ENCODE measurements at places on chromosomes 11 and 22.

DNA sequence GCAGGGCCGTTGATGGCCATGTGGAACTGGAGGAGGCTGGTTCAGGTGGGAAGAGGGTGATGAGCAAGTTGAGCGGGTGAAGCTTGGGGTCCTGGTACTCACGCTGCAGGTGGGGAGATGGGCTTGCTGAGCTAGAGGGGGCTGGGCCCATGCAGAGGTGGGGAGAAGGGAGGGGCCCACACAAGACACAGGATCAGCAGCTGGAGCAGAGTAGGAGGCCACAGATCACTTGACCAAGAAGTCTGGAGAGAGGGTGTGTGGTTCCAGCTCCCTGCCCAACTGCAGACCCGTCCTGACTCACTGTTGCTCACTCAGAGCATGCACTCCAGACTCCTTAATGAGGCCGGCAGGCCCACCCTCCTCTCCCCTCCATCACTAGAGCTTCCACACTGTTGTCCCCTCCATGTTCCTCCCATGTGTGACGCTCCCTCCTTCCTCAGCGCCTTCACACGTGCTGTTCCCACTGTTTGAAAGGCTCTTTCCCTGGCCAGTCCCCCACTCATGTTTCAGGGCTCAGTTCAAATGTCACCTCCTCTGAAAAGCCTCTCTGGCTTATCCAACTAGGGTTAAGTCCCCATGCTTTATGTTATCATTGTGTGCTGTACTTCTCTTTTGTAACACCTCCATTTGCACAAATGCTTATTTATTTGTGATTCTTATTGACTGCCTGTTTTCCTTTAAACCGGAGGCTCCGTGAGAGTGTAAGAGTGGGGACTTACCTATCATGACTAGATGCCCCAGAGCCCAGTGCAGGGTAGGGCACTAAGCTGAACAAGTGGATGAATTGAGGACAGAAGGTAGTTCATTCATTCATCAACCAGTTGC lies 2.3 kb downstream of the CCDC86 start:
- DNase-seq = no peak

- DNase-seq = peak; percentile 79
Observed at GRCh38 chr22:30314915-30315314, 11.8 kb downstream of the TBC1D10A start.

DNA sequence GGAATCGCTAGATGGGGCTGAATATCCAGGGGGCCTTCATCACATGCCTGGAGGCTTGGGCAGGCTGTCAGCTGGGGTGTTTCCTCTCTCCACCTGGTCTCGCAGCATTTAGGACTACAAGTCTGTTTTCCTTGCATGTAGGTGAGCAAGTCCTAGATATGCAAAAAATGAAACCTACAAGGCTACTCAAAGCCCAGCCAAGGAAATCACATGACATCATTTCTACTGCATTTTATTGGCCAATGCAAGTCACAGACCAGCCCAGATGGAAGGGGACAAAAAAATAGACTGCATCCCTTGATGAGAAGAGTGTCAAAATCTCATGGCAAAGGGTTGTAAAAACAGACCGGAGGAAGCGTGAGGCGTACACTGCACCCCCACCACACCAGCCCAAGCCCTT lies 9.6 kb upstream of the APOBEC3B start:
- no peak for DNase-seq

DNA sequence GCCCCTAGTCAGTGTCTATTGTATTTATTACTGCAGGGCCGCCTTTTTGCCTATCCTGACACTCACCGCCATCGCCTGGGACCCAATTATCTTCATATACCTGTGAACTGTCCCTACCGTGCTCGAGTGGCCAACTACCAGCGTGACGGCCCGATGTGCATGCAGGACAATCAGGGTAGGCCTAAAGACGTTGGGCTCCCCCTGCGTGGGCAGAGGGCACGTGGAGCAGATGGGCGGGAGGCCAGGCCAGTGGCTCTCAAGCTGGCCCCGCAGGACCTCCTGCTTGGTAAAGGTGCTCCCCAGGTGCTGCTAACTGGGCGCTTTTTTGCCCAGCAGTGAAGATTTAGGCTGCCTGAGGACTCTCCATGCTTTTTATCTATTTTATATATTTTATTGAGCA lies 22.5 kb downstream of the CAT start:
- DNase-seq = no peak

GRCh38 chr11:61042537-61042936 lies 59.8 kb upstream of the CD5 start:
- no peak for DNase-seq

DNA sequence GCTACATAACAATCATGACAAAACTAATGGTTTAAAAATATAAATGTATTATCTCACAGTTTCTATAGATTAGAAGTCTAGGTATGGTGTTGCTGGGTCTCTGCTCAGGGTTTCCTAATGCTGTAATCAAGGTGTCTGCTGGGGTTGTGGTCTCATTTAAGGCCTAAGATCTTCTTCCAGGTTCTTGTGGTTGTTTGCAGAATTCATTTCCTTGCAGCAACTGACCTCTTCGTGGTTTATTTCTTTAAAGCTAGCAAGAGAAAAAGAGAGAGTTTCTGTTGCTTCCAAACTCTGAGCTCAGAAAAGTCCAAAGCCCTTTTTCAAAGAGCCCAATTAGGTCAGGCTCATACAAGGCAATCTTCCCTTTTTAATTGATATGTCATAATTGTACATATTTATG lies 452.7 kb upstream of the CCDC179 start:
- DNase-seq = no peak

DNA sequence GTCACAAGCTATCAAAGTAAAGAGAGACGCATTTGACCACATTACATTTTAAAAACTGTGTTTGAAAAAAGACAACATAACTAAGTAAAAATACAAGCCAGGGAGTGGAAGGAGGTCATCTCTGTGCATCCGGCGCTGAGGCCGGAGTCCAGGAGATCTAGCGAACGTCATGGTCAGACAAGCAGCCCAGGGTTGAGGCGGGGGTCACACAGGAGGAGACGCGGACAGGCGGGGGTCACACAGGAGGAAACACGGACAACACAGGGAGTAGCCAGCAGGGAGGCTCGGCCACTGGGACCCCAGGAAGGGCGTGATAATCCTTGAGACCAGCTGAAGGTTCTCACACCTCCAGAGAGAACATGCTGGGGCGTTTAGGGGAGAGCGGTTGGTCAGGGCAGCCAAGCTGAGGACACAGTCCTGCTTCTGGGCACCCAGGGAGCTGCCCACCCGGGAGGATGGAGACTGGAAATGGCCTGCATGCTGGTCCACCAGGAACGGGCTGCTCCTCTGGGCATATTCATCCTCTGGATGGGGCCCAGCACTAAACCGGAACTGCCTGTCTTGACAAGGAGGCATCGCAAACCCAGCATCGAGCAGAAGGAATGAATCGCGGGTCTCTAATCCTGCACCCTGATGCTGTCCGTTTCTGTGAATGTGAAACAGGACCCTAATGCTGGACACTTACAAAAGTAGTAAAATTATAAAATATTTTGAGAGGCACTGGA lies 40.9 kb upstream of the MUC5AC start:
- DNase-seq = no peak

DNA sequence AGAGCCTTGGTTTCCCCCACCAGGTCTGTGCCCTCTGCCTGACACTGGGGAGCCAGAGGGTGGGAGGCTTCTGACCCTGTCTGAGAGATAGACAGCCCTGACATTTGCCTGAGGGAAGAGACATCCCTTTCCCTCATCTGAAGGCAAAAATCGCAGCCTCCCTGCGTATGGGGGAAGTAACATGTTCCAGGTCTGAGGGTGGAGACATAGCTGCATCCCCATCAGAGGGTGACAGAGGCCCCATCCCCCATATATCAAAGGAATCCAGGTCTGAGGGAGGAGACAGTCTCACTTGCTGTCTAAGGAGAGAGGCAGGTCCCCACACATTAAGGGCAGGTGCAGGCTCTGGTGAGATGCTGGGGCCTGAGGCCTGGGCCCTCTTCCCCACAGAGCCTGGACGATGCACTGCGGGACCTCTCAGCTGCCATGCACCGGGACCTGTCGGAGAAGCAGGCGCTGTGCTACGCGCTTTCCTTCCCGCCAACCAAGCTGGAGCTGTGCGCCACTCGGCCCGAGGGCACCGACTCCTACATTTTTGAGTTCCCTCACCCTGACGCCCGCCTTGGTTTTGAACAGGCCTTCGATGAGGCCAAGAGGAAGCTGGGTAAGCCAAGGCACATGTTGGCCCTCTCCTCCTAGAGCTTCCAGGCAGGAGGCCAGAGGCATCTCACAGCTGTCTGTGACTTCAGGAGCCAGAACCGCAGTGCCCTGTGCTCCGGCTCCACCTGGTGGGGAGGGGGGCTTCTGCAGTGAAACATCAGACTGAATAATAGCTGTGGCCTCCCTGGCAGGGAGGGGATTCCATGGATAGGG lies 16.1 kb upstream of the RELT start:
- peak; percentile 76 for DNase-seq

- no peak for DNase-seq
Observed at GRCh38 chr11:129209891-129210830, 18.0 kb upstream of the ARHGAP32 start.

- DNase-seq = no peak
Observed at GRCh38 chr11:10632483-10632882, 61.1 kb downstream of the IRAG1 start.

GRCh38 chr11:75583718-75584658 lies 21.9 kb downstream of the SERPINH1 start:
- DNase-seq = no peak

- no peak for DNase-seq
Observed at GRCh38 chr11:130613396-130613795, 165.0 kb downstream of the ADAMTS15 start.

DNA sequence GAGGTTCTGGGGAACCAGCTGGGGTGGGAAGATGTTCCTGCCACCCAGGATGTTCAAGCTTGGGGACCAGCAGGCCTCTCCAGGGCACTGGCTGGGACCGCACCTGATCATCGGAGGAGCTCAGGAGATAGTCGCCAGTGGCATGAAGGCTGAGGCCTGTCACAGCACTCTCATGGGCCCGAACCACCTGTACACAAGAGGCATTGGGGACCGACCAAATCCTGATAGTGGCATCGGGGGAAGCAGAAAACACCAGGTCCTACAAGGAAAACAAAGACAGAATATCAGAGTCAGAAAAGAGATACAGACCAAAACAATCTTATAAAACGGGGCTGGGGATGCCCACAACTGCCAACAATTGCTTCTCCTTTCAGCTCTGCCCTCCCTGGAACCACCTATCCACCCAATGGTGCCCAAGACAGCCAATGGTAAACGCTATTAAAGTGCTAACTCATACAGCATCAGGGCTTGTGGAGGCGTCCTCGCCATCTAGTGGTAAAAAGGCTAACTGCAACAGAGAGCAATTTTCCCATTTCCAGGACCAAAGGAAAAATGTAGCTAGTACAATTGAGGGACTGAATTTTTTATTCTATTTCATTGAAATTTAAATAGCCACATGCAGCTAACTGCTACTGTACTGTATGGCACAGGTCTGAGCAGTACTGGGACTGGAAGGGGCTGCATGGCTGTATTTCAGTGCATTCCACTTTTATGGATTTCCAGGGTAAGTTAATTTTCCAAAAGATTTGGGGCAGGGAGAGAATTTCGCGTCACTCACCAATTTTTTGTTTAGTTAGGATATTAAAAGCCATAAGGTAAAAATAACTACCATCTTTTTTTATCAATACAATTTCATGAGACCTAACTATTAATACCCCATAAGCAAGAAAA lies 7.1 kb downstream of the PRPF19 start:
- DNase-seq = peak; percentile 81

DNA sequence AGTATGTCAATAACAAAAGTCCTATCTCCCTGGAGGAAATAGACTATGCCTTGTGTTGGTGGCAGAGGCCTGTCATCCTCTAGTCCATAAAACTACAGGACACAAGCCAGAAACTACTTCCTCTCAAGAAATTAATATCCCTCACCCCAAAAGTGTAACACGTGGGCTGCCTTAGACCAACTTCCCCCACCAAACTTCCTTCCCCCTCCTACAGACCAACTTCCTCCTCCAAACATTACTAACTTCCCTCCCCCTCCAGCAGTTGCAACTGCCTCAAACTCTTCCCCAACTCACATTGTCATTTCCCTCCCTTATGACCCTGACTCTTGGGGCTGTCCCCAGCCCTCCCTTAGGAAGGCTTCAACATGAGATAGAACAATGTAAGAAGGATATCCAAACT lies 6.3 kb downstream of the OR52K2 start:
- DNase-seq = no peak

Data from activated CD4-positive, alpha-beta T cell treated with anti-CD3 and anti-CD28 coated beads, Interleukin-2, amount 10 ng/mL, durations not matched to agents 24 days and 14 days (primary cell).